Stimulated activated CD4-positive, alpha-beta T cell treated with anti-CD3 and anti-CD28 coated beads, Interleukin-15, amount 100 ng/mL, for 48 hours (primary cell): ENCODE measurements at places on chromosomes 3 and 15.

DNA sequence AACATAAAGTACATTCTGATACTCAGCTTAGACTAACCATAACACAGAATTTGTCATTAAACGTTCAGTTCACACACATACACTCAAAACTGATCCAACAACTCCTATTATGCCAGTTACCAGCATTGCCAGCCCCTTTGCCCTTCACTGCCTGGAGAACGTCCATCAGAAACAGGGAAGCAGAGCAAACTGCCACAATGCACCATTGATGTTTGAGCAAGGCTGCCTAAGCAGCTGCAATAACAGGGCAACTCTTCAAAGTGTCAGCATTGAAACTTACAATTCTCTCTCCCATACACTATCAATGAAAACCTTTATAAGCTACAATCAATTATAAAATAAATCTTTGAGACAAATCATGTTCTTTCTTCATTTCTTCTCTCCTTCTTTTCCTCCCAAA lies 85.1 kb downstream of the ZBTB20 start:
- no peak for DNase-seq

GRCh38 chr3:138941259-138941885 lies 5.6 kb downstream of the FOXL2 start:
- DNase-seq, result no peak

- DNase-seq, result no peak
These were observed 601.9 kb upstream of the TGFBR2 start for GRCh38 chr3:30004481-30004880.

DNA sequence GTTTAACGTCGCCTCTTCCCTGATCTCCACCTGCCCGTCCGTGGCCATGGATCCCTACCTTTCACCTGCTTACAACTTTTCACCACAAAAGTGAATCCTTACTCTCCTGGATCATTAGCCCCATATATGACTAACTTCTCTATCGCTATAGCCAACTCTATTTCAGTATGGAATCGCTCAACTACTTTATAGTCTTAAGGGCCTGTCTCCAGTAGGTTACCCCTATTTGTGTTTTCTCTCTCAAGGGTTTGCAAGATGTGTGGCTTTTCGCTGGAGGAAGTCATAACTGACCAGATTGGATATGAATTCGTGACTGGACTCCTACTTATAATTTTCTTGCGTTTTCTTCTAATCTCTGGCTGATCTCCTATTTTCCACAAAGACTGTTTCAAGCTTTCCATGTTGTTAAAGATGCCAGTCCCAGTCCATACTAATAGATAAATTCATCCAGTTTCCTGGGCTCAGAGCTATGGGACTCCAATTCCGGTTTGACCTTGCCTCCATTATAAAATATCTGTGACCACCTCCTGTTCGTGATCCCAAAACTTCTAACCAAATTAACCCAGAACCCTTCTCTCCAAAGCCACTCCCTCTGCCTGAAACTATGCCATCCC lies 1.3 kb upstream of the STAG1 start:
- DNase-seq, result no peak
